Spinal cord (tissue), 10 donors: ENCODE measurements at places on chromosomes 7 and 10.

- DNase-seq = no peak
Measured at GRCh38 chr7:47454974-47455871, 126.7 kb downstream of the TNS3 start.

GRCh38 chr10:510415-510881, 179.0 kb downstream of the DIP2C start:
- peak; percentile 84 for DNase-seq

GRCh38 chr10:107898392-107898791, 733.9 kb upstream of the SORCS1 start:
- no peak for DNase-seq

- DNase-seq = no peak
Measured at GRCh38 chr7:141290365-141290764, 216.5 kb downstream of the TMEM178B start.

DNA sequence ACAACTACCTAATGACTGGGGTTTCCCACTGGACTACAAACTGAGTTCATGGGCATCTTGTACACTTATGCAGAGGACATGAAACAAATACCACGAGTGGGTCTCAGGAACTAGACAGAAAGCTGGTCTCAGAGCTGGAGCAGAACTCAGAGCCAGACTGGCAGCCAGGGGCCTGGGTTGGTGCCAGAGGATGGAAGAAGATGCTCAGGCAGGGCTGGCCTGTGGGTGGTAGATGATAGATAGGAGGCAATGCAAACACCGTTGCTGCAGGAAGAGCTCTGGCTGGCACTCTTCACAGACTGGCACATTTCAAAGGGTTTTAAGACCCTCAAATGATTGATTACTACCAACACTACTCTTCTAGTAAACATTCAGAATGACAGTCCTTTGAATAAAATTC, 28.8 kb downstream of the ENO4 start:
- no peak for DNase-seq

DNA sequence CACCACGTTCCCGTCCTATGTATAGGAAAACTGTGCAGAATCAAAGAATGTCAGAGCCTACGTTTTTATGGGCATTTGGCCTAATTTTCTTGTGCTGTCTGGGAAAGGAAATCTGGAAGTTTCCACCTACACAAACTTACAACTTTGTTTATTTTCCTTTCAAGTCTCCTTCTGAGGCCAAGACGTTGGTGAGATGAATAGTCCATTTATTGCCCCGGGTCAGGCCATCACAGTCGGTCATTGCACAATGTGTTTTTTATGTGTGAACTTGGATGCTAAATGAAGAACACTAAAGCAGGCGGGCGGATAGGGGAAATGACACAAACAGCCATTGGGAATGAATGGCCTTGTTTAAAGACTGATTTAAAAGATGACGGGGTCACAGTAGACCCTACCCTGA, 38.6 kb downstream of the TRIL start:
- DNase-seq = no peak
